CD4-positive, alpha-beta T cell treated with Interleukin-21 for 1 hour (primary cell): ENCODE measurements at places on chromosomes 2 and 18.

GRCh38 chr2:39772812-39773152 is 6.3 kb downstream of the THUMPD2 start:
- DNase-seq = no peak

DNA sequence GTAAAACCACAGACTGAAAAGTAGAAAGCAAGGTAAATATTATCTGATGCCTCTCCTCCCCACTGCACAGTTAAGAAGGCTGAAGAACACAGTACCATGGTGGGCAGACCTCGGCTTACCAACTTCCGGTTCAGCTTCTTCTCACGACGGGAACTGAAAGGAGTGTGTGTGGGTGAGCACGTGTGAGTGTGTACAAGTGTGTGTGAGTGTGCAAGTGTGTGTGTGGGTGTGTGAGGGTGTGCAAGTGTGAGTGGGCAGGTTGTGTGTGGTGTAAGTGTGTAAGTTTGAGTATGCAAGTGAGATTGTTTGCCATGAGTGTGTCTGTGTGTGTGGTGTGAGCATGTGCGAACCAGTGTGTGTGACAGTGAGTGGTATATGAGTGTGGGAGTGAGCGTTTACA is 103.5 kb downstream of the ADD2 start:
- peak; percentile 16 for DNase-seq

DNA sequence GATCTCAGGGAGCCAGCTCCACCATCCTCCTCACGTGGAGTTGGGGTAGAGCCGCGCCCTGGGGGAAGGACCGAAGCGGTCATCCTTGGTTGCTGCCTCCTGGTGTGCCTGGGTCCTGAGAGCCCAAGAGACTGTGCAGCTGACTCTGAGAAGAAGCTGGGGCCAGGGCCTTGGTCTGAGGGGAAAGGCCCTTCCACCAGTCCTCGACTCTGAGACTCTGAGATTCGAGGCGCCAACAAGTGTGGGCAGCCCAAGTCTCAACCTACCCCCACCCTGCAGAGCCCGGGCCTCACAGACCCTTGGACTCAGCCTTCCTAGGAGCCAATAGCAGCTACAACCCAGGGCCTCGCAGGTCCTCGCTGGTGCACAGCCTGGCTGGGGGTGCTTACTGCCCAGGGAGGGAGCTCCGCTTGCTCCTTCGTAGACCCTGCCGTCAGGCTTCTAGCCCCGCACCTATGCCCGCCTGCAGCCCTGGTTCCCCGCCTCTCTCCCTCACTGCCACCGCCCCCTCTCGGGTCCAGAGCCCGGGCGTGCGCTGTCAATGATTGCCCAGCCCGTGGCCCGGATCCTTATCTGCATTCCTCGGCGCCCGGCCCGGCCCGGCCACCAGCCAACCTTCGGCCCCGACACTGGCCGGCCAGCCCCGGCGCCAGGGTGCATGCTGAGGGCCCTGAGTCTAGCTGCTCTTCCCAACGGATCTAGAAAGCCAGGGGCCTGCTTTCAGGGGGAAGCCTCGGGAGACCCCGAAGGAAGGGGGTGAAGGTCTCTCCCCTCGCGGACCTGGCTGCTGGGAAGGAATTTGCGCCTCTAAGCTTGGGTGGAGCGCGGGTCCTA is 2.0 kb downstream of the IHH start:
- DNase-seq = no peak

- no peak for DNase-seq
Measured at GRCh38 chr2:227834916-227835650, 21.4 kb downstream of the CCL20 start.

DNA sequence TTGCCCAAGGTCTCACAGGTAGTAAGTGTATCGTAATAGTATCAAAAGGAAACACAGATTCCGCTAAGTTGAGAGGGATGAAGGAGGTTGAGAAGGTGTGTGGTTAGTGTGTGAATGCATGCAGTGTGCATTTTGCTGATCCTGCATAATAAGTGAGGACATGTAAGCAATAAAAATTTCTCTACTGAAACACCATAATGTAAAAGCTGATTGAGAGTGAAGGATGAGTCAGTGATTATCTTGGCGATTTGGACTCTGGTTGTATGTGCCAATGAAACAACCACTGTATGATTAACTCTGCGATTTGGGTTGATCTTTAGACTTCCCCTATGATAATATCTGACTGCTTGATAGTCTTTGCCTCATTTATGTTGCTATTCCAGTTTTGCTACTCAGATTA is 16.7 kb upstream of the ADGRF3 start:
- DNase-seq = no peak

DNA sequence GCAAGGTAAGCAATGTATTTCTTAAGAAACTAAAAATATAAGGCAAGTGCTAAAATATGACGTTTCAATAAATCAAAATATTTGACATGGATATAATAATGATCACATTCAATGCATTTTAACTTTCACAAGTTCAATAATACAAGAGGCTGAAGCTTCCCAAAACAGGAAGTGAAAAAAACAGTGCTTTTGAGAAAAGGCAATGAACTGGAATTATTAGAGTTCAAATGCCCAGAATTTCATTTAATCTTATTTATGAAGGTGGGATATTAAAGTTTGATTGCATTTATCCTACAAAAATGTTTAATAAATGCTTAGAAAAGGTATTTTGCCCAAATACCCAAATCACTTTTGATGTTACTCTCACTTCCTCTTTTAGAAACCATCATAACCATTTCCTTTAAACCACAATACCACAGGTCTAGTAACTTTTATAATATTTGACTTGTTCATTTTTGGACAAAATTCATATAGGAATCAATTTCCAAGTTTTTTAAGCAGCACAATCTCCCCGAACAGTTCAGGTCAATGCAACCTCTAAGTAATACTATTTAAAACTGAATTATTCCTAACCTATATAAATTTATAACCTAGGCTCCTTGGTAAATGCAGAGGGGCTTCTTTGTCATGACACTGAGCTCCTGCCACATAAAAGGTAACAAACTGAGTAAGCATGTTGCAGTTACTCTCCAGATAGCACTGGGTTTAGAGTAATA is 2.1 kb downstream of the NCKAP1 start:
- DNase-seq = peak; percentile 34

- no peak for DNase-seq
Measured at GRCh38 chr2:7665880-7666279, 748.7 kb downstream of the RNF144A start.

- no peak for DNase-seq
Measured at GRCh38 chr2:118791483-118791882, 56.0 kb downstream of the EN1 start.

GRCh38 chr2:158153270-158154015 is 51.8 kb downstream of the UPP2 start:
- no peak for DNase-seq

DNA sequence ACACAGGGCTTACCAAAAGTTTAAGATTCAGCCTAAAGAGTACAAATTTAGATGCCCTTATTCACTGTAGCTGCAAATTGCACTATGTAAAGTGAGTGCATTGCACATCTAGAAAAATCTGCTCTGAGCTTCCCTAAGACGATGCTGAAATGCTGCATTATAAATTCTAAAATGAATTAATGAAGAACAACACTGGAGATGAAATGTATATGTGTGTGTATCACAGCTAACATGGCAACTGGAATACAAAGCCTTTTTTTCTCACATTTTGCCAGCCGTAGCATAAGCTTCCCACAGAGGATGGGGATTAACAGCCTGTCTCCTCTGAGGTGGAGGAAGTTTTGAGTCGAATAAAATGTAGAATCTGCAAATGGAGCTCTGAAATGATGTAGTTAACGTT is 338.3 kb upstream of the ZEB2 start:
- no peak for DNase-seq

DNA sequence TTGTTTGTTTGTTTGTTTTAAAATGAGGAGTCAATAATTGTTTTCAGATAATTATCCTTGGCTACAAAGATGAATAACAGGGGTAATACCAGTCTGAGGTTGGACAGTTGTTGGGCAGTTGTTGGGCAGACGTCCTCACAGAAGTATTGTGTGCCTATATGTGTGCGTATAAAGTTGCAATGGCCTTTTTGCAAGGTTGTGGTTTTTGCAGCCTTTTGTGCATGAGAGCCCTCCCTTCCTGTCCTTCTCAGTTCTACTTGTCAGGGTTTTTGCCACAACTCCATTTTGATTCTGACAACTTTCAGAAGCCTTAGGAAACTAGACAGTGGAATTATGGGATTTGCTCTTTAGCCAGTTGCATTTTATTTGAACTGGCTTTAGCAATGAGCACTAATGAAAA is 6.0 kb upstream of the STK39 start:
- DNase-seq = no peak

GRCh38 chr2:45823723-45824206 is 172.3 kb downstream of the PRKCE start:
- no peak for DNase-seq

DNA sequence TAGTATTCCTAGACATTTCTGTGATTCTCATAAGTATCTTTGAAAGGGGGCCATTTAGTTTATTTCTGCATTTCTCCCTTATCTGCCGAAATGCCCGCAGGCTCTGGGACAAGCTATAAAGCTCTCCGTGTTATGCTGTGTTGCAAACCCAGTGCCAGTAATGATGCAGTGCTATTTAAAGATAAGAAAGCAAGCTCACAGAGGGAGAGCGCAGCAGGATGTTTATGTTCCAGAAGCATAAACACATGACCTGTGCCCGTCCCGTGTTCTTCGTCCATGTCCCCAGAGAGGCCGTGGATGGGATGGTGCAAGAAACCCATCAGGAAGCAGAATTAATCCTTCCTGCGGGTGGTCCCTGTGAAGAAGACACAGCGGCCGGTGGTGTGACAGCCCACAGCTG is 99.4 kb downstream of the NEDD4L start:
- DNase-seq = no peak

DNA sequence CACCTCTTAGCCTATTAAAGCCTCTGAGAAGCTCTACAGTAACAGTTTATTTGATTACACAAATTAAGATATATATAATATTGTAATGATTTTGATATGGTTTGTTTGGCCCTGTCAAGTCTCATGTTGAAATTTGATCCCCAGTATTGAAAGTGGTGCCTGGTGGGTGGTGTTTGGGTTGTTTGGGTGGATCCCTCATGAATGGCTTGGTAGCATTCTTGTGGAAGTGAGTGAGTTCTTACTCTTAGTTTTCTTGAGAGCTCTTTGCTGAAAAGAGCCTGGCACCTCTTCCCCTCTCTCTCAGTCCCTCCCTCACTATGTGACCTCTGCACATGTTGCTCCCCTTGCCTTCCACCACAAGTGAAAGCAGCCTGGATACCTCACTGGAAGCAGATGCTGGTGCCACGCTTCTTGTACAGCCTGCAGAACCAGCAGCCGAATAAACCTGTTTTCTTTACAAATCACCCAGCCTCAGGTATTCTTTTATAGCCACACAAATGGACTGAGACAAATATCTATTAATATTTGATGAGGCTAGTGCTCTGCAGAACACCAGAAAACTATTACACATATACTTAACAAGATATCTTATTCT is 52.8 kb downstream of the SLC4A10 start:
- no peak for DNase-seq
